Mammary microvascular endothelial cell (primary cell): ENCODE measurements at places on chromosomes 1 and 21. TPM values are rescaled to one million over a fixed set of nuclear protein-coding genes. Genes with fewer than 3 reads are reported as not detected.

The FOXO6 gene
- total RNA-seq, result 0.05 and 0.47 TPM in 2 replicates

The SLC35F3 gene
- not detected in 2 replicates for total RNA-seq

The CYP4X1 gene
- 0.33 TPM in 1 of 2 replicates, not detected in the other for total RNA-seq

The SYT2 gene
- not detected in 2 replicates for total RNA-seq
